ENCODE measurements at places on chromosomes 7 and 10. TPM values are rescaled to one million over a fixed set of nuclear protein-coding genes. Genes with fewer than 3 reads are reported as not detected.

The PNLIPRP2 gene
- not detected for total RNA-seq

DNA sequence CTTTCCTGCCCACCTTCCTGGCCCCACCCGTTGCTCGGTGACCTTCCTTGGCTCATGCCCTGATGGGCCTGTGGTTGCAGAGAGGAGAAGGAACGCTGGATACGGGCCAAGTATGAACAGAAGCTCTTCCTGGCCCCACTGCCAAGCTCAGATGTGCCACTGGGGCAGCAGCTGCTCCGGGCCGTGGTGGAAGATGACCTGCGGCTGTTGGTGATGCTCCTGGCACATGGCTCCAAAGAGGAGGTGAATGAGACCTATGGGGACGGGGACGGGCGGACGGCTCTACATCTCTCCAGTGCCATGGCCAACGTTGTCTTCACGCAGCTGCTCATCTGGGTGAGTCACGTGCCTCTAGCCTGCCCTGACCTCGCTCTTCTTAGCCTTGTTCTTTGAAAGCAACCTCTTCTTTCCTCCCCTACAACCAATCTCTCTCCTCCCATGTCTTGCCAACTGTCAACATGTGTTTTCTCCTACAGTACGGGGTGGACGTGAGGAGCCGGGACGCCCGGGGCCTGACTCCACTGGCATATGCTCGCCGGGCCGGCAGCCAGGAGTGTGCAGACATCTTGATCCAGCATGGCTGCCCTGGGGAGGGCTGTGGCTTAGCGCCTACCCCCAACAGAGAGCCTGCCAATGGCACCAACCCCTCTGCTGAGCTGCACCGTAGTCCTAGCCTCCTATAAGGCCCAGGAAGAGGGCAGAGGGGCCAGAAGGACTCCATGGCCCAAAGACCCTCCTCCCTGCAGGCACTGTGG, 24.1 kb downstream of the GBX1 start:
- no peak overlapping the region for H3K27ac ChIP-seq
- H3K36me3 ChIP-seq = peaks cover 70% of the 10 kb centered on the region
- no peak overlapping the region for H3K4me3 ChIP-seq
- DNase-seq = no peak

The IL15RA gene
- 28.5 TPM for total RNA-seq

- no peak overlapping the region for H3K4me3 ChIP-seq
- no peaks in the 10 kb centered on the region for H3K27me3 ChIP-seq
- H3K27ac ChIP-seq = no peak overlapping the region
- DNase-seq = no peak
- peaks cover 94% of the 10 kb centered on the region for H3K36me3 ChIP-seq
- no peaks in the 10 kb centered on the region for H3K4me1 ChIP-seq
These were observed 281.3 kb downstream of the TNS3 start for GRCh38 chr7:47300472-47301104.

DNA sequence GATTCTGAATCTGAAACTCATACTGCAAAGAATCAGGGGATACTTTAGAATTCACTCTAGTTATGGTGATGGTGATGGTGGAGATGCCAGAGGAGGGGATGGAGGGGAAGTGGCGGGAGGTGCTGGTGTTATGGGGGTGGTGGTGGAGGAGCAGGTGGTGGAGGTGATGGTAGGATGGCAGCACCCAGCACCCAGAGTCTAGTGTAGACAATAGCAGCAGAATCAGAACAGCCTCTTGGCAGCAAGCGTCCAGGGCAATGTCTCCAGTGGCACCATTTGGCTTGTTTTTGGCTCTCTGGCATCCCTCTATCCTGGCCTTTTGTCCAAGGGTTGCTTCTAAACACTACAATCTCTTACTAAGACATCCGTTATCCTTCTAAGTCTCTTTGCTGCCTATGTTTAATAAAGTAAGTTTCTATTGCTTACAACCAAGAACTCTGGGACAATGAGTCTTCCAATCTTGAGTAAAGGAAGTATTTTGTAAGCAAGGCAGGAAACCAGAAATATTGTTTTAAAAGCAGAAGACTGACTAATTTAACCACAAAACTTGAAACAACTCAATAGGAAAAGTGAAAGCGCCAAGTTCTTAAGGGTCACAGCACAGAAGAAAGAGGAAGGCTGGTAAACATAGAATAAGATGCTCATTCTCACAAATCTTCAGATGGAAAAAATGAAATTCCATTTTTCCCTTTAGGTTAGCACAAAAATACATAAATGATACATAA, 42.4 kb upstream of the GDF10 start:
- DNase-seq = no peak
- no peaks in the 10 kb centered on the region for H3K4me1 ChIP-seq
- no peak overlapping the region for H3K27ac ChIP-seq
- H3K4me3 ChIP-seq = no peak overlapping the region
- H3K27me3 ChIP-seq = peaks cover 4% of the 10 kb centered on the region
- no peaks in the 10 kb centered on the region for H3K36me3 ChIP-seq

The SPDYE9 gene
- total RNA-seq = not detected

DNA sequence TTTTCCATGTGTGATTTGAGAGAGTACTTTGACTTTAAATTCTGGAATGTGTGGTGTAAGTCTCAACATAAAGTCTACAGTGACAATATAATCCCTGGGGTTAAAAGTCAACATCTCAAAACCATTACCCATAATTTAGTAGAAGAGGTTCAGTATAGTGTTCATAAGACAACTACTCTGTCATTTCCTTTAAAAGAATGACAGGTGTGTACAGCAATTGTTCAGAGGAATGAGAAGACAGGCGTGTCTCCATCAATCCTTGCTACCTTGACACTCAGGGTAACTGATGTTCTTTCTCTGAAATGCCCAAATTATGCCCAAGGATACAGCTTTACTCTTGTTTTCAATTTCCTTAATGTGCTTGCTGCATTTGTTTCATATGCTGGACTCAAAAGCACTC, 256.4 kb downstream of the DYNC1I1 start:
- DNase-seq = no peak
- H3K4me1 ChIP-seq = no peaks in the 10 kb centered on the region
- no peaks in the 10 kb centered on the region for H3K27me3 ChIP-seq
- no peak overlapping the region for H3K4me3 ChIP-seq
- no peak overlapping the region for H3K27ac ChIP-seq

- DNase-seq = no peak
These were observed 298.0 kb upstream of the NRP1 start for GRCh38 chr10:33632432-33632831.

GRCh38 chr10:84951616-84952015, 623.2 kb downstream of the CCSER2 start:
- no peaks in the 10 kb centered on the region for H3K27me3 ChIP-seq
- H3K27ac ChIP-seq = no peak overlapping the region
- no peaks in the 10 kb centered on the region for H3K36me3 ChIP-seq
- DNase-seq = no peak
- no peaks in the 10 kb centered on the region for H3K4me1 ChIP-seq
- no peak overlapping the region for H3K4me3 ChIP-seq

The GRB10 gene
- total RNA-seq = 36.5 TPM

The LIPK gene
- not detected for total RNA-seq

DNA sequence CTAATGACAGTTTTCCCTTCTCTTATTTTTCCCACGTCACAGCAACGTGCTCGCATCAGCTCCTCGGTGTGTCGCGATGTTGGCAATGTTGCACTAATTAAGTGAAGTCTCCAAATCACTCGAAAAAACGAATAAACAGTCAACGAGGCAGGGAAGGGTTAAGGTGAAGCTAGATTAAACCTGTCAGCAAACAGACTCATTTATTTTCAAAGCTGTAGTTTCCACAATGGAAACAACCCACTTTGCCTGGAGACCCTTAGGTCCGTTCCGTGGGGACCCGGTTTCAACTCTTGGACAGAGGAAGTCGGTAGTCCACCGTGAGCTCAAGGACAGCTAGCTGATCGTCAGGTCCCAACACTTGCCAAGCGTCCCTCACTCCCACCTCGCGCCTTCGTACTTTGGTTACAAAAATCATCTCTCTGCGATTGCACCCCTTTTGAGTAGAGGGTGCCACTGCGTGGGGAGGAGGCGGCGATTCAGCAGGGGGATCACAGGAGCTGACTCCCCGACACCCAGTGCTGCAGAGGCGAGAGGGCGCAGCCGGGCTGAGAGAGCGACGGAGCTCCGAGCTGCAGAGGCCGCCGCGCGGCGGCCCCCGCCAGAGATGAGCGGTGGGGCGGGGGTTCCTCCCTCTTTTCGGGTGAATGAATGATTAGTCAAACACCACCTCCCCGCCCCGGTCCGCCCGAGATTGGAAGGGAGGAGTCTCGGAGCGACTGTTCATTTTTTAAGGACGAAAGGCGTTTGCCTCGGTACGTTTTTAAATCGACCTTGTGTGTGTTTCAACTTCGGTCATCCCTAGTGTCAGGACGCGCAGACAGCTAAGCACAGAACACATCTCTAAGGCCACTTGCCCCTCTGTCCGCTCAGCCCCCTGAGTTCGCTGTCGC, 1.3 kb upstream of the BMPER start:
- peak overlapping the region; percentile 62 for H3K4me3 ChIP-seq
- peaks cover 19% of the 10 kb centered on the region for H3K27me3 ChIP-seq
- H3K36me3 ChIP-seq = no peaks in the 10 kb centered on the region
- H3K27ac ChIP-seq = peak overlapping the region; percentile 68

DNA sequence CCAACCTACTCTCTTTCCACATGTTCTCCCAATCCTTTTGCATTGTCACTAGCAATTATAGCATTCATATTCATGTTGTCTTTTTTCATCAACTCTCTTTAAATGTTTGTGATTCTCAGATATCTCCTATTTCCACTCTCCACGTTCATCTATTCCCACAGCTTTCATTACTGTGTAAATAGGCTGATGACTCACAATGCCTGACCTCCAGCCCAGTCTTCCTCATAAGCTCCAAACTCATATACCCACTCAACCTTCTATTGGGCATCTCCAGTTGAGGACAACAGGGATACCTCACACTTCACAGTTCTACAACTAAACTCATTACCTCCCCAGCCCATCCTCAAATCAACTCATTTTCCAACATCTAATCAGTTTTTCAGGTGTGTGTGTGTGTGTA, 194.1 kb downstream of the DGKI start:
- DNase-seq = no peak

DNA sequence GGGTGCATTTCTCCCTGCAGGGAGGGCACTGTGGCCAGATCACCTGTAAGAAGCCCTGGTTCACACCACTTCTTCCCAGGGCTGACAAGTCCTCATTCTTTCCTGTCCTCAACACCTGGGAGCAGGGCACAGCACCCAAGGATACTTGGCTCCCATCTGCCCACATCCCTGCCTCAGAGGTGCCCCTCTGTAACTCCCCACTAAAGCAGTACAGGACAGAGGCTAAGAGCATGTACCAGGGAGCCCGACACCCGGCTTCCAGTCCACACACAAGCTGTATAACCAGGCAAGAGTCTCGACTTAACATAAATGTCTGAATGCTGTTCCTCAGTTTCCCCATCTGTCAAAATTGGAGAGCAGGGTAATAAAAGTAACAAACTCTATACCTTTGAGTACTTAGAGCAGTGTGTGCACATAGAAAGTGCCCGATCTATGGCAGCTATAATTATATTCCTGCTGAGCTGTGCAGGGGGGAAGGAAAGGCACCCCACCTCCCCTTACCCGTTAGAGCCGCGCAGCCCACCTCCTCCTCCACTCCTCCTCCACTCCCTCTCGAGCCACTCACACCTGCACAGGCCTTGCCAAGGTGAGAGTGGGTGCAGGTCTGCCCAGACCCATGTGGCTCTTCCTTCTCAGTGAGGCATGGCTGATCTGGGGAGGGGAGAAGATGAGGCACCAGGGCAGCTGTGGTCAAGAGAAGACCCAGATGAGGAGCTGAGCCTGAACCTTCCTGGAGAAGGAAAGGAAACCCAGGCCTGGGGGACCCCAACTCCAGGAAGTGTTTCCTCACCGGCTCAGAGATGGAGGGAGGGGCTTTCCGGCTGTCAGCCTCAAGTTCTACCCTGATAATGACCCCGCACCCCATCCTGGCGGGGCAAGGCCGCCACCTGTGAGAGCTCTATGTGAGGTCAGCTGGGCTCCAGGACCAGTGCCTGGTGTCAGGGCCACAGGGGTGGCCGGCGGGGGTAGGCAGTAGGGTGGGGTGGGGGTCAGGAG, 22.6 kb downstream of the PODXL start:
- H3K4me3 ChIP-seq = no peak overlapping the region
- H3K27me3 ChIP-seq = no peaks in the 10 kb centered on the region
- peaks cover 4% of the 10 kb centered on the region for H3K4me1 ChIP-seq
- no peak for DNase-seq
- peak overlapping the region; percentile 50 for H3K27ac ChIP-seq

DNA sequence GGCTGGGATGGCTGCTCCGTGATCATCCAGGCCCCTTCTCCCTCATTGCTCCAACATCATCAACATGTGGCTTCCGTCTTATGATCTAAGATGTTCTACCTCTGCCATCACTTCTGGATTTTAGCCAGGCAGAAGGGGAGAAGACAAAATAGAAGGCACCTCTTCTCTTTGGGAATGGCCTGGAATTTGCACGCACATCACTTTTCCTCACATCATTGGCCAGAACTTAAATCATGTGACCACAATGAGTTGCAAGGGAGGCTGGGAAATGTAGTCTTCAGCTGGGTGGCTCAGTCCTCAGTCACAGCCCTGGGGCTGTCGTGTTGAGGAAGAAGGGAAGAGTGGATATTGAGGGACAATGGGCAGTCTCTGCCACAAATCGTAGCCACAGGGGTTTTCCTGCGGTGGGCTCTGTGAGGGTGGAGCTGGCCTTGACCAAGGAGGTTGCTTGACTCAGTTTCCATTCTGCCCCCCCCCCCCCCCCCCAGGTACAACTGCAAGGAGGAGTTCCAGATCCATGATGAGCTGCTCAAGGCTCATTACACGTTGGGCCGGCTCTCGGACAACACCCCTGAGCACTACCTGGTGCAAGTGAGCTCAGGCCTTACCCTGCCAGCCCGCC, 50.3 kb downstream of the PALD1 start:
- no peak overlapping the region for H3K4me3 ChIP-seq
- peaks cover 21% of the 10 kb centered on the region for H3K36me3 ChIP-seq
- H3K27me3 ChIP-seq = no peaks in the 10 kb centered on the region
- no peak for DNase-seq
- H3K4me1 ChIP-seq = peaks cover 4% of the 10 kb centered on the region
- no peak overlapping the region for H3K27ac ChIP-seq

The CYP17A1 gene
- total RNA-seq = 0.80 TPM

The NUDCD3 gene
- total RNA-seq = 87.6 TPM

The CDC14C gene
- total RNA-seq = not detected

The PDZD7 gene
- 1.6 TPM for total RNA-seq

The BMI1 gene
- total RNA-seq = 48.4 TPM

The PGAM2 gene
- total RNA-seq = 0.44 TPM

DNA sequence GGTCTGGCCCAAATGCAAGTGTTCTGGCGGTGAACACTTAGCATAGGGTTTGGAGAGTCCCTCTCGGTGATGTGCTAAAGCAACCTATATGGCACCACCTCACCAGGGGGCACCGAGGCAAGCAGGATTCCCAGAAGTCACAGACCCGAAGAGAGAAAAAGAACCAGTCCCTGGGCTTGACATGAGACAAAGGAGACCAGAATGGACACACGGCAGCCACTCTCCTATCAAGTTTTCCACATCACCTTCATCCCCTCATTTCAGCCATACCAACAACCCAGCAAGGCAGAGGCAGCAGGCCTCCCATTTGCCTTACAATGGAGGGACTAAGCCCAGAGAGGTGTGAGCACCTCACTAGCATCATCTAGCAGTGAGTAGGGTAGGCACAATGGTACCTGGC, 19.7 kb downstream of the GPRIN2 start:
- no peak overlapping the region for H3K4me3 ChIP-seq
- no peaks in the 10 kb centered on the region for H3K36me3 ChIP-seq
- no peak for DNase-seq
- peaks cover 13% of the 10 kb centered on the region for H3K4me1 ChIP-seq

All from lower lobe of right lung (tissue), 2 donors.